Thyroid gland (tissue), 4 donors: ENCODE measurements at places on chromosomes 13 and 19. TPM values are rescaled to one million over a fixed set of nuclear protein-coding genes. Genes with fewer than 3 reads are reported as not detected.
A peak's percentile ranks its signal among the peaks of the same experiment; 100 is the strongest.

GRCh38 chr19:1970003-1970805 lies 29.2 kb downstream of the CSNK1G2 start:
- H3K4me1 ChIP-seq = no peaks in the 10 kb centered on the region
- no peak overlapping the region for H3K4me3 ChIP-seq
- DNase-seq = no peak
- H3K36me3 ChIP-seq = no peaks in the 10 kb centered on the region
- H3K27me3 ChIP-seq = no peaks in the 10 kb centered on the region
- H3K27ac ChIP-seq = no peak overlapping the region

DNA sequence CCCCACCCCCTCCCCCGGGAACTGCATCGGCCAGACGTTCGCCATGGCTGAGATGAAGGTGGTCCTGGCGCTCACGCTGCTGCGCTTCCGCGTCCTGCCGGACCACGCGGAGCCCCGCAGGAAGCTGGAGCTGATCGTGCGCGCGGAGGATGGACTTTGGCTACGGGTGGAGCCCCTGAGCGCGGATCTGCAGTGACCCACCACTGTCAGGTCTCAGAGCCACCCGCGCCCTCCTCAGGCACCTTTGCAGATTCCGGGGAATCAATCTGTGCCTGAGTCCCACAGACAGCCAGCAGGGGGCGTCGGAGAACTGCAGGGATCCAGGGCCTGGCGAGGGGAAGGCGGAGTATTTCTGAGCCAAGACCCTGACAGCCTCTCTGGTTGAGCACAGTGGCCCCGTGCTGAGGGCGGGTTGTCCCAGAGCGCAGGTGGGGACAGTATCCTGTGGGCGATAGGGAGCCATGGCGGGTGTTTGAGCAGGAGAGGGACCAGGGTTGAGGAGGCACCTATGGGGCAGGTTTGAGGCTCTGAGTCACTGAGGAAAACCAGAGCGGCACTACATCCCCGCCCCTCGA lies 30.4 kb upstream of the CYP4F8 start:
- no peaks in the 10 kb centered on the region for H3K36me3 ChIP-seq
- H3K27ac ChIP-seq = no peak overlapping the region
- no peak overlapping the region for H3K4me3 ChIP-seq

DNA sequence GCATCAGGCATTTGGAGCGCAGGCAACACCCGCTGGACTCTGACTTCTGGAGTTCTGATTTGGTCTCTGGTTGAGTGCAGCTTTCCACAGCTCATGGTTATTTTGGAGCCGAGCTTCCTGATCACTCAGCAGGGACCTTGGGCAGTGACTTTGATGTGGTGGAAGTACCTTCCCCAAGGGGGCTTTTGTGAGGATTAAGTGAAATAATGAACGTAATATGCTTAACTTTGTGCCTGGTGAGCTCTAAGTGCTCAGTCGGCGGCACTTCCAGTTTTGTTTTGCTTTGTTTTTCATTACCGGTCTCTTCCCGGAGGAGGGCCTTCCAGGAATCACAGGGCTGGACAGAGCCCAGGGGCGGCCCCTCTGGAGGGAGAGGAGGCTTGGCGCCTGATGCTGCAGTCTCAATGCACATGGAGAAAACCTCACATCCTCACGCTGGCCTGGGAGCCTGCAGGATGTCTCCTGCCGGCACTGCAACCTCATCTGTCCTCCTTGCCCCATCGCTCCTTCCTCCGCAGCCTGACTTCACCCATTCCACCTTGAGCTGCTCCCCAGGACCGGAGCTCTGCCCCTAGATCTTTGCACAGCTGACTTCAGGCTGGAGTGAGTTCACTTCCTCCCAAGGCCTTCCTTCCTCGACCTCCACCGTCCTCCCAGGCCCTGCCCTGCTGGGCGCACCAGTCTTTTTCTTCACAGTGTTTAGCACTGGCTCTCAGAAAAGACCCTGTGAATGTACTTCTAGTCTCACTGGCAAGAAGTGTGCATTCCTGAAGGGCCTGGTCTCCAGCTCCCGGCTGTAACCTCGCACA lies 1.5 kb downstream of the PLEKHF1 start:
- peaks cover 72% of the 10 kb centered on the region for H3K4me1 ChIP-seq
- peak; percentile 68 for DNase-seq
- H3K27ac ChIP-seq = peak overlapping the region; percentile 64
- no peaks in the 10 kb centered on the region for H3K36me3 ChIP-seq
- H3K27me3 ChIP-seq = no peaks in the 10 kb centered on the region

ZNF320 gene
- total RNA-seq = 26.6 TPM
